Bone marrow (tissue), 2 donors: ENCODE measurements at places on chromosomes 12 and 14.

DNA sequence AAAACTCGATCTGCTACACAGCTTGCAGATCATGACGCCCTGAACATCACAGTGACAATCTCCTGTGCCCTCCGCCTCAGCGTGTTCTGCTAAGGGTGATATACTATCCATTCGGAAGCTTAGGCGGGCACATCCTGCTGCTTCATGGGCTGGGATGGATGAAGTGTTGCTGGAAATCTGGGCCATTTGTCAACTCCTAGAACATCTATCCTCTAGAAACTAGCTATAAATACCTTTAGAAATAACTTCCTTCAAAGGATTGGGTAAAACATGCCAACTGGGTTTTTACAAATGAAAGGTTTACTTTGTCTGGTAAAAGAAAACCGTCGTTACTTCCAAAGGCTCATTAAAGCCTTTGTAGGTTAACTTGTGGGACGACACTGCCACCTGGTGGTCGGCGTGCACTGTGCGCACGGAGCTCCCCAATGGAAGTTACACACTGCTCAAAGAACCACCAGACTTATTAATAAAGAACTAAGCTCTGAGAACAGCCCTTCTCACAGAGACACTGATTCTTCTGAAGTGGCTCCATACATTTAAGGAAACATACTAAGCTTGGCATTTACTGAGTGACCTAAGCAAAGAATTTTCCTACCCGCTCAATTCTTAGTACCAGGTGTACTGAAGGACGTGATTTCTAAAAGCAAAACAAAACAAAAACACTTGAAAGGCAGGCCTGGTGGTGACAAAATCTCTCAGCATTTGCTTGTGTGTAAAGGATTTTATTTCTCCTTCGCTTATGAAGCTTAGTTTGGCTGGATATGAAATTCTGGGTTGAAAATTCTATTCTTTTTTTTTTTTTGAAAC, 21.6 kb upstream of the CACNA2D4 start:
- DNase-seq, result peak; percentile 72

- no peak for DNase-seq
These were observed 59.8 kb downstream of the PLEKHG3 start for GRCh38 chr14:64763801-64764621.

DNA sequence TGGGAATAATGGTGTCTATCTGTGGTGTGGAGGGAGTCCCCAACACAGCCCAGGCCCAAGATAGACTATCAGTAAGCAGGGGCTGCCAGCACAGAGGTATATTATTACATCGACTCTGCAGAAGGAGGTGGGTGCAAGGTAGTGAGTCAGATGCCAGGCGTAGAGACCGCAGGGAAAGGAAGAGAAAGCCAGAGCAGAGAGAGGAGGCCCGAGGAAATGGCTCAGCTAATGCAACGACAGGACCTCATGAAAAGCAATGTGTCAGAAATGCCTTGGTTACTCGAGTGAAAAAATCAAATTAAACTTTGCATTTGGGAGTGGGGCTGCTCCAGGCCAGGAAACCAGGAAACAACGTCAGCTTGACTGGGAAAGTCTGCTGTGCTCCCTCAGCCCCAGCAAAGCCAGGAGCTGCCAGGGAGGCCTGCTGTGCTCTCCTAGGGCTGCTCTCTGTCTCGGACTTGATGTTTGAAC, 173.2 kb downstream of the SUDS3 start:
- DNase-seq, result no peak

DNA sequence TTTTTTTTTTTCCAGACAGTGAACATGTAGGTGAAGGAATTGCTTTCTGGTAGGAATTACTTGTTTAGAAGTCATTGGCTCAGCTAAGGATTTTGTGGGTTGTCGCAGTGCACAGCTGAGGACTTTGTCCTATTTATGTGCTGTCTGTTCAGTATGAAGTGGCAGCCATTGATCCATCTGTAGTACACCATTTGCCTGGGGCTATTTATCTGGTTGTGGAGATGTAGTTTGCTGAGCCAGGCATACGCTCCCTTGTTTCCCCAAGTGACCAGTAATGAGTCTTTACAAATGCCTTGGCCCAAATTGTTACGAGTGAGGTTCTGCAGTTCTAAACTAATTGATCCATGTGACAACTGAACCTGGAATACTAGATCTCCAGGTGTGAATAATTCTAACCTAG, 140.1 kb downstream of the NRXN3 start:
- no peak for DNase-seq

- DNase-seq, result no peak
These were observed 148.4 kb downstream of the RPAP3 start for GRCh38 chr12:47557386-47557785.

DNA sequence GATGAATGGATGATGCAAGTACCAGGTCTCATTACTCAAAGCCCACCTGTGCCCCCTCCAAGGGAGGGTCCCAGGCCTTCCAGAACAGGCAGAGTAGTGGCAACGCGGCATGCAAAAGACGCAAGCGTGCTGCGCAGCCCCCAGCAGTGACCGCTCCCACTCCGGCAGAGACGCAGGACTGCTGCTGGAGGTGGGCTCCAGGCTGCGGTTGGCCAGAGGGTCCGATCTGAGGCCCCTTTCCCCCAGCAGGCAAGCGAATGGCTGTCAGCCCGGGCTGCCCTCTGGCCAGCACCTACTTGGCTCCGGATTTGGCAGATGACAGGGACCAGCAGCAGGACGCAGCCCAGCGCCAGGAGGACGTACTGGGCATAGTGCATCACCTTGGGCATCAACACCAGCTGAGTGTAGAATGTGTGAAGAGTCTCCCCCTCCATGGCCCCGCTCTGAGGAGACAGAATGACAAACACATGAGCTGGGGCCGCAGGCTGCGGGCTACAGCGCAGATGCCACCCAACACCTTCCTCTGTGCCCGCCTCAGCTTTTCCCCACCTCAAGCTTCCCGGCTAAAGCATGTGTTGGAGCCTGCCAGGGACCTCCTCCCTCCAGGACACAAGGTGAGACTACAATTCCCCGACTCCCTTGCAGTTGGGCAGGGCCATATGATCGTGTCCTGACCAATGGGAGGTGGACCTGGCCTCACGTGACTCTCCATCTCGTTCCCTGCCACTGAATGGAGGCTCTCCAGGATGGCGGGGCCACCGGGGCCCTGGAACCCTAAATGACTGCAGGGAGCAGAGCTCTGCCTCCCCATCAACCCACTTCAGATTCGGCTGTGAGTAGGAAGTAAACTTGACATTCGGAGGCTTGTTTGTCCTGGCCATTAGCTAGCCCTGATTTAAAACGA, 77.4 kb downstream of the SCARB1 start:
- no peak for DNase-seq

GRCh38 chr12:130792821-130793553, 46.1 kb downstream of the STX2 start:
- DNase-seq, result no peak

- DNase-seq, result no peak
These were observed 254 bp upstream of the CCDC177 start for GRCh38 chr14:69574954-69575295.

DNA sequence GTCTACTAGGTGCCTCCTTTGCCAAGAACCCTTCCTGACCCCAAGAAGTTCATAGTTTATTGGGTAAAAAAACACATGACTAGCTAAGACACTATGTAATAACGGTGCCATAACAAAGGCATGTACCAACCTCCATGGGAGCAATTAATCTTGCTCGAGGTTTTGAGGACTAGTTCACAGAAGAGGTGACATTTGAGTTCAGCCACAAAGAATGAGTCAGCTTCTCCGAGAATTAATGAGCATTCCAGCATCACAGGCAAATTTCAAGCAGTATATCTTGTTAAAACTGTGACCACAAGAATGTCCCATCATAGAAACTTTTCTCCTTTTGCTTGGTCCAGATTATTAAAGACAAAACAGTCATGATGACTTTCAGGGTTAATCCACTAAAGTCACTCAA, 113.0 kb upstream of the RAP1B start:
- DNase-seq, result peak; percentile 79

DNA sequence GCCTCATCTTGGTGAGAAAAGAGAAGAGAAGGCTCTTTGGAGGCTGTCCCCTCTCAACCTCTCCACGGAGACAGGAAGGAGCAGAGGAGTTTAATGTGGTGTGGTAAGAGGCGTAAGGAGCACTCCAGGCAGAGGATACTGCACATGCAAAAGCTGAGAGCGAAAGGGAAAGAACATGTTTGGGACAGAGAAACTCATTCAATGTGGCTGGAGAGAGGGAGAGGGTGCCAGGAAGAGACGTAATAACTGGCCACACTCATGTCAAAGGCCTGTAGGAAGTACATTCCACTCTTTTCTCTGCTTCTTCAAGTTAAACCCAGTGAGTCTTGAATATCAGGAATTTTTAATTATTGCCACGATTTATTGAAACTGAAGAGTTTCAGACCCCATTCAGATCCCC, 12.0 kb downstream of the VDR start:
- no peak for DNase-seq

DNA sequence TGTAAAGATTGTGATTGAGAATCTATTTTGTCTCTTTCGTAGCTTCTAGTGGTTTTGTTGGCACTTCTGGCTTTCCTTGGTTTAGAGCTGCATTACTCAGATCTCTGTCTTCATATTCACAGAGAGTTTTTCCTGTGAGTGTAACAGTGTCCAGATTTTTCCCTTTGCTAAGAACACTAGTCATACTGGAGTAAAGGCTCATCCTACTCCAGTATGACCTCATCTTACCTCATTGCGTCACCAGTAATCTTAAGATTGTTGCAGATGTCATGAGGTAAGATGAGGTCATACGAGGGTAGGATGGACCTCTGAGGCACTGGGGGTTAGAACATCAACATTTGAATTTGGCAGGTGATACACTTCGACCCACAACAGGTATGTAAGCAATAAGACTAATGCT, 461.2 kb downstream of the FLRT2 start:
- DNase-seq, result no peak

DNA sequence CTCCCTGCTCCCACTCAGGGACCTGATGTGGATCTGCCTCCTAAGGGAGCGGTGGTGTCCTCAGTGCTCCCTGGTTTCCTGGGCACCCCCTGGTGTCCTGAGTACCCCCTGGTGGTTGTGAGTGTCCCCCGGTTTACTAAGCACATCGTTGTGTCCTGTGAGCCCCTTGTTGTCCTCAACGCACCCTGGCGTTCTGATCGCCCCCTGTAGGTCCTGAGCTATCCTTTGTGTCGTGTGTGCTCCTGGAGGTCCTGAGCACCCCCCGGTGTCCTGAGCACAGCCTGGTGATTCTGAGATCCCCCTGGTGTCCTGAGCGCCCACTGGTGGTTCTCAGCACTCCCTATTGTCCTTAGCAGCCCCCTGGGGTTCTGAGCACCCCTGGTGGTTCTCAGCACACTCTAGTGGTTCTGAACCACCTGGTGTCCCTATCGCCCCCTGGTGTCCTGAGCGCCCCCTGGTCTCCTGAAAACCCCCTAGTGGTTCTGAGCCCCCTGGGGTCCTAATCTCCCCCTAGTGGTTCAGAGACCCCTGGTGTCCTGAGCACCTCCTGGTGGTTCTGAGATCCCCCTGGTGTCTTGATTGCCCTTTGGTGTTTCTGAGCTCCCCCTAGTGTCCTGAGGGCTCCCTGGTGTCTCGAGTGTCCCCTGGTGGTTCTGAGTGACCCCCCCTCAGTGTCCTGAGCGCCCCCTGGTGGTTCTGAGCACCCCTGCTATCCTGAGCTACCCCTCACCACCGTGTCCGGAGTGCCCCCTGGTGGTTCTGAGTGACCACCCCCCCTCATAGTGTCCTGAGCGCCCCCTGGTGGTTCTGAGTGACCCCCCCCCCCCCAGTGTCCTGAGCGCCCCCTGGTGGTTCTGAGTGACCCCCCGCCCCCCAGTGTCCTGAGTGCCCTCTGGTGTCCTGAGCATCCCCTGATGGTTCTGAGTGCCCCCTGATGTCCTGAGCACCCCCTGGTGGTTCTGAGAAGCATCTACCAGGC, 615.1 kb downstream of the TMEM121 start:
- no peak for DNase-seq

DNA sequence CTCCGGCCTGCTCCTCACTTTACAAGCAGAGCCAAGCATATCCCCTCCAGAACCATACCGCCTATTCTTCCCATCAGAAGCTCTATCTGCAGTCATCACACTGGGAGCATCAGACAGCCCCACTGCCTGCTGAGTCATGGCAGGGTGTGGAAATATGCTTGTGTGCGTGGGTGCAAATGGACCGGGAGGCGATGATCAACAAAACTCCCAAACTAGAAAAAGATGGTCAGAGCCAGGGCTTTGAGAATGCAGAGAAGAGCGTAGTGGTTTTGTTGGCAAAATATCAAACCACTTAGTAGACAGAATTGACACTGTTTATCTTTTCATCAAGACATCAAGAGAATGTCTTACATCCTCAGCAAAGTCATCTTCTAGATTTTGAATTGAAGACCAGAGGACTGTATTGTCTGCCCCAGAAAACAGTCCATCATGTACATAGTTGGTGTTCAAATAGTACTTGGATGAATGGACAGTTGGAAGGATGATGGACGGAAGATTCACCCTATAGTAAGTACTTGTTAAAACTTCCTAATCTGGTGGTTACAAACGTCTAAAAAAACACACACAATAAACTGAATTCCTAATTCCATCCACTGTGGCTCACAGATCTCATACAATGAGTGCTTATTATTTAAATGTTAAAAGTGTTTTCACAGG, 54.9 kb downstream of the VWF start:
- peak; percentile 95 for DNase-seq

- no peak for DNase-seq
These were observed 213.0 kb downstream of the MON2 start for GRCh38 chr12:62679608-62680007.

DNA sequence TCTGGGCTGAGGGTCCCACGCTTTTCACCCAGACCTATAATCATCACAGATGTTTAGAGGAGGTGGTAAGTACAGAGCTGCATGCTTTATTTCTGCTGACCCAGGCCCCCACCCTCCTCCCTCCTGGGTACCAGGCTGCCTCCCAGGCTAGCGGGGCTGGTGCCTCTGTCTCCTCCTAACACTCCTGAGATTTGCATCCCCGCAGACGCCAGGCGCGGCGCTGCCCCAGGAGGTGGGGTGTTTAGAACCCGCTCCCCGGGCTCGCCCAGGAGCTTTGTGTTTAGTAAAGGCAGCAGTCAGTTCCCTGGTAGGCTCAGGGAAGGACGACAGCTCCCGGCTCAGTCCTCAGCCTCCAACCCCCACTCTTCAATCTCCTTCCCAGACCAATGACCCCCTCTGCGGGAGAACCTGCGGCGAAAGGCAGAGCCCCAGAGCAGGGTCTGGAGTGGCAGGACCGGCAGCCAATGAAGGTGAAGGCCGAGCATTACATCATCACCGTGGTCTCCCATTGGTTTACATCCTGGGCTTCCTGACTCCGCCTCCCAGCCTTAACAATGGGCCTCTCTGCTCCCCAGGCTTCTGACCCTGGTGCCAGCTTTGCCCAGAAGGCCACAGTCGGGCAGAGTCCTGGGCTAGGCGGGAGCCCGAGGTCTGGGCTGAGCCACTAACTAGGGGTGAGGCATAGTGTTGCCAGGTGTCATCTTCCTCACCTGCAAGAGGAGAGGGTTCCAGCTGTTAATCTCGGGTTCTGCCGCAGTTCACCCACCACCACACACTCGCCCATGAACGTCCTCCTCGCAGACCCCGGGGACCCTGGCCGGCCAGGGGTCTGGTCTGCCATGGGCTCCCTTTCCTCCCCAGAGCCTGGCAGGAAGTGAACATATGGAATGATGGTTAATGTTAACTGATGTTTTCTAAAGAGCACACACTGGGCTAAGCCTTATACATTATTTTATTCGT, 57.5 kb downstream of the CALM1 start:
- no peak for DNase-seq

- no peak for DNase-seq
These were observed 307.9 kb upstream of the G2E3 start for GRCh38 chr14:30251017-30251416.

GRCh38 chr12:55702861-55703260, 4.8 kb downstream of the ITGA7 start:
- DNase-seq, result no peak

GRCh38 chr14:100246809-100247428, 8.0 kb downstream of the YY1 start:
- DNase-seq, result no peak
